ENCODE measurements at places on chromosomes 4 and X.

GRCh38 chrX:42943051-42943974 lies 165.3 kb upstream of the PPP1R2C start:
- DNase-seq: no peak

DNA sequence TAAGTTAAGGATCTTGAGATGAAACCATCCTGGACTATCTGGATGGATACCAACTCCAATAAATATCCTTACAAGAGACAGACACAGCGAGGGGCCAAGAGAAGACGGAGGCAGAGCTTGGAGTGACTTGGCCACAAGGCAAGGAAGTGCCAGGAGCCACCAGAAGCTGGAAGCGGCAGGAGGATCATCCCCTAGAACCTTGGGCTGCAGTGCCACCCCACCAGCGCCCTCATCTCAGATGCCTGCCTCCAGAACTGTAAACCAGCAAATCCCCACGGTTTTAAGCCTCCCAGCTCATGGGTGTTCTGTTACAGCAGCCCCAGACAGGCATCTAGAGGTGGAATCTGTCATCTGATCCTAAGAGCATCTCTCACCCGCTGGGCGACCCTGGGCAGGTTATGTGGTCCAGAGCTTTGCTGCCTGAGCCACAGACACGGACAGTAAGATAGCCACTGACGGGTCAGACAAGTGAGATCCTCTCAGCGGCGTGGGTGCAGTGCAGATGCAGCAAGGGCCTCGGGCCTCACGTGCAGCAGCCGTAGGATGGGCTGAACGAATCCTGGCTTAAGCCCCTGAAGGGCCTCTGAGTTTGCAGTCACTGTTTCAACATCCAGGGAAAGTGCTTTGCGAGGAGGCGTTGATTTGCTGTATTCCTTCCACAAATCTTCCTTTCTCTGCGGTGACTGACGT lies 25.1 kb upstream of the MXD4 start:
- DNase-seq: no peak

GRCh38 chr4:2165391-2165790 lies 76.5 kb downstream of the HAUS3 start:
- no peak for DNase-seq

DNA sequence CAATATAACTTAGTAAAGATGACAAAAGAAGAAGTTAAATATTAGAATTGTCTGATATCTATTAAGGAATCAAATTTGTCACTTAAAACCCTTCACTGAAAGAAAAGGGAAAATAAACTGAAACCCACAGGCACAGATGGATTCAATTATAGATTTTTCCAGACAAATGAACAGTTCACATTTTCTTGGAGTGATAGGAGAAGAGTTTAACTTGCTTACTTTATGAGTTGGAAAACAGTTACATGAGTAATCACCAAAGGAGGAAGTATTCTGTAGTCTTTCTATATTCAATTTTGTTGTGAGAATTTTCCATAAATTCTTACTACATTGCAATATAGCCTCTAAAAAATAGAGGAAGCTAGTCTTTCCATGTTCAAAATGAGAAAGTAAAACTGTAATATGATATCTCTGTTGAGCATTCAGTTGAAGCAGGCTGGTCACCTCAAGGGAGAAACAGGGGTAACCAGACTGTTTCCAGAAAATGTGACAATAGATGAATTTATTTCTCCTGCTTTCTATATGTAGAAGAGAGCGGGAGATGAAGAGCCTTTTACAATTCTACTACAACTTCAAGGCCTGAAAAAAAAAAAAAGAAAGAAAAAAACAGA lies 330.3 kb upstream of the EPHA5 start:
- DNase-seq: no peak

GRCh38 chrX:93695981-93696380 lies 22.0 kb downstream of the FAM133A start:
- no peak for DNase-seq

All from GF-D8 (cell line).